ENCODE measurements at places on chromosomes 3 and 15.

GRCh38 chr3:139251529-139251928, 92.3 kb upstream of the MRPS22 start:
- peak; percentile 46 for DNase-seq

DNA sequence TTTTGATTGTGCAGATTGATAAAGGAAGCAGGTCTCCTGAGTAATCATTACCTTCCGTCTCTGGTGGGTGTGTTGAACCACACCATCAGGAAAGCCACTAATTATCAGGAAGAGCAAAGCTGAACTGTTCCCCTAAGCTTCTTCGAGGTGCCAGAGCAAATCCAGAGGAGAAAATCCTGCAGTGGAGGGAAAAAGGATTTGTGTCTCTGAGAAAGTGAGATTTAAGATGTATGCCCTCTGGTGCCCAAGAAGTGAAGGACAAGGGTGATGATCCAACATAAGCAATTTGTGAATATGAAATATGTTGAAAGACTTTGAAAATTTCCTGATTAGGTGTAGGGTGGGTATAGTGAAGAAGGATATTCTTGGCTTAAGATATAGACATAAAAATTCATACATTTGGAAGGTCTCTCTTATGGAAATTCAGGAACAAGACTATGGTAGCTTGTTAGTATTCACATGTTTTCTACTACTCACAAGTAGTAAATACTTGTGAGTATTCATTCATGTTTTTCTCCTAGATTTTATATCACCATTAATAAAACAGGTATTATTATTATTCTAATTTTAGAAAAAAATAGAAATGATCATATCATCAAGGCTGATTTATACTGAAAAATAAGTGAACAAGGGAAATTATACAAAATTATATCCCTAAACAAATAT, 34.8 kb downstream of the COMMD2 start:
- DNase-seq: peak; percentile 65

DNA sequence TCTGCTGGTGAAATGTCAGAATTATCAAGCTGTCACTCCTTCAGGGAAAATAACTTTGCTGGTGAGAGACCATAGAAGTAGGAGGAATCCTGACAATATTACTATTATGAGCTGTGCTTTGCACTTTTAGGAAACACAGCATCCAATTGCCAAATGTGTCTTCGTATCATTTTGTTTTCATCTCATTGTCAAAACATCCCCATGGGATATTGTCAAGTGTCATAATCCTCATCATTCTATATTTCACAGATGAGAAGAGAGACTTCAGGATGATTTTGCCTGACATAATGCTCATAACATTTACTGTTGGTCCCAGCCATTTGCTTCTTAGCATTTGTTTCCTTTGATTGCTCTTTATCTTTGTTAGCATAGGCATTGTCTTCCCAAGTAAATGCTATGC, 120.5 kb upstream of the NUDT16 start:
- no peak for DNase-seq

- peak; percentile 79 for DNase-seq
Measured at GRCh38 chr3:167972502-167972901, 123.2 kb downstream of the GOLIM4 start.

DNA sequence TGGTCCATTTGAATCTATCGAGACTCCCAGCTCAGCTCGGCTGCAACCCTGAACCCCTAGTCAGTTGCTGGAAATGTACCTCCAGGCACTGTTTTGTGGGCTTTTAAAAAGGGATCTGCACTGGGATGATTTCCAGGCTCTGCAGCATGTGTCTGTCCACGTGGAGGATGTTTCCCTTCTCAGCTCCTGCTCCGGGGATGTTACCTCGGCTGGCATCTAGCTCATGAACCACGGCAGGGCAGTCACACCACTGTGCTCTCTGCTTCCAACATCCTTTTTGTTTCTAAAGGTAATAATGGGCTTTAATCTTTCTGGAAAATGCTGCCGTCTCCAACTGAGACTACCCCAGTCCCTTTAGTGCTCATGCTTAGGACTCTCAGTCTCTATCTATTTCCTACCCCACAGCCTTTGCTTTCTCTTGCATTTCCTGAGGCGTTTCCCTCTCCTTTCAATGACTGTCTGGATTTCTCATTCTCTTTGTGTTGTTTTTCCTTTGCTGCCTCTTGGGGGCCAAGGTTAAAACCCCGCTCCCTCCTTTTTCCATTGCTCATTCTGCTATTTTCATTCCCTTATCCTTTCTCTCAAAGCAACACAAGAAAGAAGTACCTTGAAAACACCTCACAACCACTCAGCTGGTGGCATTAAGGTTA, 42.9 kb upstream of the AKAP13 start:
- DNase-seq: no peak

- peak; percentile 56 for DNase-seq
Measured at GRCh38 chr3:123759871-123760270, 124.3 kb downstream of the MYLK start.

GRCh38 chr3:78255403-78255802, 1215.5 kb downstream of the ROBO2 start:
- no peak for DNase-seq

GRCh38 chr3:142866841-142867631, 21.8 kb downstream of the PCOLCE2 start:
- no peak for DNase-seq

DNA sequence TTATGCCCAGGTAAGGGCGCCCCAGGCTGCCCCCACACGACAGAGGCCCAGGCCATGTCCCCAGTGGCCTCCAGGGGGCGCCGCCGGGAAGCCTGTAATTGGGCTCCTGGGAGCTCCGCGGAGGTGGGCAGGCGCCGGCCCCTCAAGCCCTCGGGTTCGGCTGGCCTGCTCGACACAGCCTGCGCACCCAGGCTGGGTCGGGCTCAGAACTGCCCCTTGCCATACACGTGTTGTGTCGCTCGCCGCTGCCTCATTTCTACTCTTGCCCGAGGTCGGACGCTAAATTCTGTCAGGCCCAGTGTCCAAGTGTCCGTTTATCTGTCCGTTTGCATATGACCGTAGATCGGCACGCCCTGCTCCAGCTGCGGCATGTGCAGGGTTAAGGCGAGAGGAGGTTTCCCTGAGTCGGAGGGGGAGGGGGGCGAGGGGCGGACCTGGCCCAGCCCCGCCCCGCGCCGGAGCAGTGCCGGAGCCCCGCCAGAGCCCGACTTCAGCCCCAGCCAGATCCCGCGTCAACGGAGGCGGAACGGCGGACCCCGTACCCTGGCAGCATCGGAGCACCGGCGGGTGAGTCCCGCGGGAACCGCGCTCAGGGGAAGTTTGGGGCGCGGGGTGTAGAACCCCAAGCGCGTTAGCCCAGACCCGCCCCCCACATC, at the start of gene KLHDC8B:
TSS of gene KLHDC8B (plus strand) at position 480 of the 656 bp plus-strand sequence. CDS start 1,172 bp downstream, outside the sequence.
- DNase-seq: peak; percentile 73

DNA sequence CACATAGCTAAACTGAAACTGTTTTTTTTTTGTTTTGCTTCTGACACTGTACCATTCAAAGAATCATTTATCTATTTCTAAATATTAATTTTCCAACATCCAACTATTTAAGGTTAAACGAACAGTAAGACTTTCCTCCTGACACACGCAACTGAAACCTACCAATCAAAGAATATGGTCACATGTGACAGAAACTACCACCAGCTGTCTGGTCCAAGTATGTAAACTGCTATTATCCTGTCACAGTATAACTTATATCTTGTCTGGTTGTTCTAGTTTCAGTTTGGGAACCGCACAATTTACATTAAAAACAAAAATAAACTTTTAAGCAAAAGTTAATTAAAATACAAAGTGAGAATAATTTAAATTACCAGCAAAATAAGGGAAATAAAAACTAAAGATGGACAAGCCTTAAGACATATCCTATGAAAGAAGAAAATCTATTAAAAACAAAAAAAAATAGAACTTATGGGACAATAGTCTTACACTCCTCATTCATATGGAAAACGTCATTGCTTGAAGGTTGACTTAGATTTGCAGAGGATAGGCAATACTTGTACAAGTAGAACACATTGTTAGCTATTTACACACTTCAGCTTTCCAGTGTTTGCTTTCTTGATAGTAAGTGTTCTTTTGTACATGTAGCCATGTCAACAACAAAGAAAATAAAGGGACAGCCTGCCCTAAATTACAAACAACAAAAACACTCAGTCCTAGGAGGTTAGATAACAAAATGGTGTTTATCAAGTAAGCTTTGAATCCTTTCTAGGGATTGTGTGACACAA, 26.8 kb upstream of the CHRM5 start:
- no peak for DNase-seq

DNA sequence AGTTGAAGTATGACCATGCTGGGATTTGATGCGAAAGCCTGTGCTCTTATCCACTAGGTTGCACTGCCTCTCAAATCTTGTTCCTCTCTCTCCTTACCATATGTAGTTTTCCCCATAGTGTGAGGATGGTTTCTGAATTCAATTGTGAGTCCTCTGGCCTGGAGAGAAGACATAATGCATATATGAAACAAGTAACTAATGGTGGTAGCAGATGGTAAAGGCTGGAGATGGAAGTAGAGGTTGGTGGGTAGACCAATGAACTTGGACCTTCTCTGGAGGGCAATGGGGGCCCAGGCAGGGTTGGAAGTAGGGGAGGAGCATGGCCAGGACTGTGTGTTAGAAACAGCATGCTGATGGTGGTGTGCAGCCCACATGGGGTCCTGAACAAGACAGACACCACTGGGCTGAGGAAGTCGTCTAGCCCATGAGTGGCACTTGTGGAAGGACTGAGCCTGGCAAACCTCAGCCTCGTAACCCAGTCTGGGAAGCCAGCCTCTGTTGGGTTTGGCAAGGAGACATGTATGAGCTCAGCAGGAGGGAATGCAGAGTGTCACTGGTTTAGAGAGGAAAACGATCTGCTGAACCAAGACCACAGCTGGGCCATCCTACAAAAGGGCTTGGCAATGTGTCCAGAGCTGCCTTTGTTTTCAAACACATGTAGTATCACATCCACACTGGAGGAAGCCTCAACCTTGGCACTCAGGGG, 18.5 kb upstream of the LMCD1 start:
- DNase-seq: no peak

DNA sequence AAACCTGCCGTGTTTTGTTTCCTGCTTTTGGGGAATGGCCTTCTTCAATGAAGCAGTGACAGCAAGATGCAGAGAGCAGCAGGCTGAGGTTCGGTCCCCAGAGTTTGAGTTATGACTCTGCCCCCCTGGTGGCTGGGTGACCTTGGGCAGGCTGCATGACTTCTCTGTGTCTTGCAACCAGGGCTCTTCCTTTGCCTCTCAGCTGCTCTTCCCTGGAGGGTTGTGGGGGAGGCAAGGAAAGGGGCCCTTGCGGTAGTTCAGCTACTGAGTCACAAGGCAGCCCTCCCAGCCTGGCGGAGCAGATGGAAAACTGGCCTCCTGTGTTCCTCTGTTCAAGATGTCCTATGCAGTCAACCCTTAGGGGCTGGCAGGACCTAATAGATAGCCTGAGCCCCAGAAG, 17.1 kb downstream of the CTXND1 start:
- peak; percentile 36 for DNase-seq

GRCh38 chr3:104746056-104746455, 620.7 kb upstream of the ALCAM start:
- no peak for DNase-seq

- peak; percentile 76 for DNase-seq
Measured at GRCh38 chr3:56754741-56755417, 46.9 kb downstream of the ARHGEF3 start.

DNA sequence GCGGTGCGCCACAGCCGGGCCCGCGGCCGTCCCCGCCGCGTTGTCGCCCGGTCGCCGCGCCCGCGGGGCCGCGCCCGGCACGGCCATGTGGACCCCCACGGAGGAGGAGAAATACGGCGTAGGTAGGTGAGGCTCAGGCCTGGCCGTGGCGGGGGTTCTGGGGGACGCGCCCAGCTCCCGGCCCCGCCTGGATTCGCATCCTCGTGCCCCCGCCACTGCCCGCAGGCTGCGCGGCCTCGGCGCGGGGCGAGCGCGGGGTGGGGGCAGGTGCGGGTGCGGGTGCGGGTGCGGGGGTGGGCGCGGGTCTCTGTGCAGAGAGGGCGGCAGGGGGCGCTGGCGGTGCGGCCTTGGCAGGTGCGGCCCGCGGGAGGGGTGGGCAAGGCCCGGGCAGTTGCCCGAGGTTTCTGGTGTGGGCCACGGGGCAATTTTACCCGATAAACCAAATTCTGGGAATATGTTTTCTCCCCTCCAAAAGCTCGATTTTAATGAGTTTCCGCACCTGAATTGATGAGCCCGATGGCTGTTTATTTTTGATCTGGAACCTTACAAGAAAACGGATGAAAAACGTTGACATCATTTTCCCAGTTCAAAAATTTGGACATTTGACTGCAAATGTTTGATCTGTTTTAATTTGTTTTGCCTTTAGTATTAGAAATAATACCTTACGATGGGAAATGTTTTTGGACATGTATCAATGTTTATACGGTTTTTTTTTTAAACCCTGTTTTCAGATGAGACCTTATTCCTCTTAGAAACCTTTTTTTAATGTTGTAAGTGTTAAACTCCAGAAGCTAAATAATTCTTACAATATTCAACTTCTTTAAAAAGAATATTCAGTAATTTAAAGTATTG, 678 bp downstream of the DOCK3 start:
- peak; percentile 30 for DNase-seq

DNA sequence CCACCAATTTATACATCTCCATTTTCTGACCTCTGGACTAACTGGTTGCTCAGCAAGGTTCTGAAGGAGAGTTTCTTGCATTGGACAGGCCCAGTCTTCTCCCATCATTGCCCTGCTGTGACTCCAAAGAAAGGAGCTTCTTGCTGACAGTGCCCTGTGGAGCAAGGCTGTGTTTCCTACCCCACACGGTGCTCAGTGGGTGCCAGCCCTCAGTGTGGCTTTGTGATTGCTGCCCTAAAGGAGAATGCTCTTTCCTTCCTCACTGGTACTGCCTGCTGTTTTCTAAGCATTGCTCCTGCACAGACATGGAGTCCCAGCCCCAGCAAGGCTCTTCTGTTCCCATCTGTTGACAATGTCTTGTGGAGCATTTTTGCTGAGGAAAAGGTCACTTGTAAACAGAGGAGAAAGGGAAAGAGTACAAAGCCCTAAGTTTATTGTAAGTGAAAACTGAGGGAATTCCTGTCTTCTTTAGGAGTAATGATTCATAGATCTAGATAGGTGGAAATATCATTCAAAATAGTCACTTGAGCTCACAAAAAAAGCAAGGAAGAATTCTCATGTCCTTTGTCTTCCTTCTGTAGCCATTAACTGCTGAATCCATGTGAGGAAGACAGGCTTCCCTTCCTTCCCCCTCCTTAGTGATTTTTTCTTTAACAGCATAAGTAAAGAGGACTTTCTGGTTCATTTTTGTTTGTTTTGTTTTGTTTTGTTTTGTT, 62.9 kb downstream of the HMG20A start:
- DNase-seq: no peak

DNA sequence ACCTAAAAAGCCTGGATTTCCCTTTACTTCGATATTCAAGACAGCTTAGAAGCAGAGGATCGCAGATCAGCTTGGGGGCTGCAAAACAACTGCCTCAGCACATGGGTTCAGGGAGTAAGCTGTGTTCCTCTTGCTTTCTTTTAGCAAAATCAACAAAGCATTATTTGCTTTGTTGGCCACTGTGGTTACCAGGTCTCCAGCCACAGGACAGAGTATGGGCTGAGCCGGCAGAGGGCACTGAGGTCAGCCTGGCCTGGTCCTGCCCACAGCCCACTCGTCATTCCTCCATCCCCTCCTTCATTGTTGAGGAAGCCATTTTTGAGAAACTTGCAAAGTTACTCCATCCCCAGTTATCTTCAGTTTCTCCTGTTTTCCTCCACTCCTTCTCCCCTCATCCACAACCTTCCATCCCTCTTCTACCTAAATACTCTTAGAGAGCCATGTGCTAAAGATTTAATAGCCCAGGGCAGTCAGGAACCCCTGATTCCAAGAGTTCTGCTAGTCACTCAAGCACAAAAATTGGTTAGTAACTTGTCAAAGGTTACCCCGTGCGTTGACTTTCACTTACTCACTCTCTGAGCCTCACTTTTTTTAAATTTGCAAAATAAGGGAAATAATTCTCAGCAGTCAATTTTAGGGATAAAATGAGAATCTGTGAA, 60.0 kb upstream of the HES1 start:
- DNase-seq: peak; percentile 24

GRCh38 chr3:126488185-126488584, 12.5 kb upstream of the ZXDC start:
- DNase-seq: no peak
